ENCODE measurements at places on chromosomes 12 and 14. TPM values are rescaled to one million over a fixed set of nuclear protein-coding genes. Genes with fewer than 3 reads are reported as not detected.

PLBD1 gene
- 18.7 TPM for total RNA-seq

MYH6 gene
- under 0.01 TPM for total RNA-seq

NRL gene
- total RNA-seq, result 2.9 TPM

MMP14 gene
- total RNA-seq, result 83.9 TPM

IFNG gene
- total RNA-seq, result not detected
